ACHN (cell line): ENCODE measurements at places on chromosomes 2 and 18.

- no peak for DNase-seq
Observed at GRCh38 chr2:64401529-64401880, 52.5 kb upstream of the LGALSL start.

GRCh38 chr2:156023229-156023869 lies 309.2 kb downstream of the NR4A2 start:
- DNase-seq: no peak

- DNase-seq: no peak
Observed at GRCh38 chr2:169265591-169265990, 96.7 kb downstream of the LRP2 start.

- DNase-seq: peak; percentile 59
Observed at GRCh38 chr2:7672027-7672684, 754.9 kb downstream of the RNF144A start.
